Stimulated activated CD4-positive, alpha-beta T cell treated with anti-CD3 and anti-CD28 coated beads, TNF-alpha, amount 100 ng/mL, for 48 hours (primary cell): ENCODE measurements at places on chromosomes 5 and 9.

DNA sequence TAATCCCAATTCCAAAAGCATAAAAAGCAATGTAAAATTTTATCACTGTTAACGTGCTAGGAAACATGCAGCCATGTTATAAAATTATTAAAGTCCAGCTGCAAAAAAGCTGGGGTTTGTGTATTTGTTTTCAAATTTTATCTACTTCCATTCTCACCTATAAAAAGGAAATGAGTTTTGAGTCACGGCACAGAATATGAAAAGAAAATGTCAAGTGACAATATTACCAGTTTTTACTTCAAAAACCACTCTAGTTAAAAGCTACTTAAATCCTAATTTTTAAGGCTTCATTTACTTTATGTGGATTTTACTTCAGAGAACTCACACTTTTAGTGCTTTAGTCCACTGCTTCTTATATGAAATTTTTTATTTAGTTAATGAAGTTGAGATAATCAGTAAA is 72.7 kb upstream of the IFNE start:
- DNase-seq: no peak

DNA sequence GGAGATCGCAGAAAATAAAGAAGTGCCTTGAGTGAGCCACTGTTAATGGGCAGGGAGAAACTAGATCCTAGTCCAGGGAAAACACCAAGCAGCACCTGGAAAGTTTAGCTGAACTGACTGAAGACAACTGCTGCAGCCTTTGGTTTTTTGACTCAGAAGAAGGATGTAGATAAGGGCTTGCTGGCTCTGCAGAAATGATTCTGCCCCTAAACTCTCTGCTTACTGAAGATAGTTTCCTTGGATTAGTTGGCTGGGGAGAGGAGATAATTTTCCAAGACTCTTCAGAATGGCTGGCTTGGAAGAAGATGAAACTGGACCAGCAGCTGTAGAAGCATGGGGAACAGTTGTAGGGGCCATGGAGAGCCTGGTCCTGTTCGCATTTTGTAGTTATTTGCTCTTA is 471.8 kb downstream of the KDM4C start:
- DNase-seq: no peak

DNA sequence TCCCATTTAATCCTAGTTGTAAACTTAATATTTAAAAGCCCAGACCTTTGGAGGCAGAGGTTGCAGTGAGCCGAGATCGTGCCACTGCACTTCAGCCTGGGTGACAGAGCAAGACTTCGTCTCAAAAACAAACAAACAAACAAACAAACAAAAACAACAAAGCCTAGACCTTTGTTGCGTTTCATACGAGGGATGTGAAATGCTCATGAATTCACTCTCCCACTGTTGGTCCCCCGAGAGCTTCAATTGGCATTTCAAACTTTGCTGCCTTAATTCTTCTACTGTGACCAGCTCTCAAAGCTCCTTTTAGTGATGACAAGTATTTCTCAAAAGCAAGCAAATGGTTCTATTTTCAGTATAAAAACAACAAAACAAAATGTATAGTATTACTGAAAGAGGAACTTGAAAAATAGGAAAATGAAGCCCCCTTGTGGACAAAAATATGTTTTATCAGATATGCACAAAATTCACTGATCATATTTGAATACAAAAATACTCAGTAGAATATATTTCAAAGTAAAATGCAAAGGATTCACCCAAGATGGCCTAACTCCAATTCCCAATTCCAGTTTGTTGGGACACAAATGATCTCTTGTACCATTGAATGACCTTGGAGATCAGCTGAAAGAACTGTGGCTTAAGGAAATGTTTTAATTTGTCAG is 140.4 kb downstream of the ESM1 start:
- DNase-seq: no peak

DNA sequence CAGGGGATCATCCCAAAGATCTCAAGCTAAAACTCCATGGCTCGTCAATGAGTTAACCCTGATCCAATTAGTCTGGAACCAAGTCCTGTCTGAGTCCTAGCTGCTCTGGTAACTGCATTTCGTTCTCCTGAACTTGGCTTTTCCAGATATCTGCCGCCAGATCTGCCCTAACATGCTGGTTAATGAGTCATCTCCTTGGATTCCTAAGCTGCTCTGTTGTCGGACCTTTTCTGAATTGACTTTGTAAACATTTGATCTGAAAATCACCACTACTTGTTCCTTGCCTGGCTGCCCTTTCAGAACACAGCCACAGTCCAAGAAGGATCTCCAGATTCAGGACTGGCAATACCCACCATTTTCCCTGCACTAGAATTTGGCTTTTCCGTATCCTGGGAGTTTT is 473.0 kb downstream of the ZSWIM6 start:
- no peak for DNase-seq

- no peak for DNase-seq
These were observed 2.3 kb downstream of the TGFBI start for GRCh38 chr5:136030956-136031611.
